ENCODE measurements at places on chromosomes 12 and 14. TPM values are rescaled to one million over a fixed set of nuclear protein-coding genes. Genes with fewer than 3 reads are reported as not detected.

Gene CCDC184
- total RNA-seq: 1.7 TPM

DNA sequence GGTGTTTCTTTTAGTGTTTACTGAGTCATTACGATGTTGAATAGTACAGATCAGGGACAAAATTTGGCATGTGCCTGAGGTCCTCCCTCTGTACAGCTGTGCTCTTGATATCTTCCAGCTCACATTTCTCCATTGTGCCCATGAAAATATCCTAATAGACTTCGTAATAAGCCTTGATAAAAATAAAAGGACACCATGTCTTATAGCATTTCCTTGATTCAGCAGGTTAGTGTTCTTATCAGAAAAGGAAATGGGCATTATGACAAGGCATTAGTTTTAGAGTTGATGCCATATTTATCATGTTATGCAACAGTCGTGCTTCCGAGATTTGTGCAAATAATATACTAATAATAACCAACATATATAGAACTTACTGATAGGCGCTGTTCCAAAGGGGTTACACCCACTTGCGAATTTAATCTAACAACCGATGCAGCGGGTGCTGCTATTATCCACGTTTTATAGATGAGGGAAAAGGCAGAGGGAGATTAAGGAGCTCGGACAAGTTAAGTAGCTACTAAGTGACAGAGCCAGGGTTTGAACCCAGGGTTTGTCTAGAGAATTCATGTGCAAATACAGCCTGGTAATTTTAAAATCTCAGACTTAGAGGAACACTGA, 15.1 kb upstream of the WNK1 start:
- no peak overlapping the region for H3K4me3 ChIP-seq
- peaks cover 10% of the 10 kb centered on the region for H3K4me1 ChIP-seq
- H3K27ac ChIP-seq: no peak overlapping the region
- H3K27me3 ChIP-seq: no peaks in the 10 kb centered on the region
- DNase-seq: no peak

DNA sequence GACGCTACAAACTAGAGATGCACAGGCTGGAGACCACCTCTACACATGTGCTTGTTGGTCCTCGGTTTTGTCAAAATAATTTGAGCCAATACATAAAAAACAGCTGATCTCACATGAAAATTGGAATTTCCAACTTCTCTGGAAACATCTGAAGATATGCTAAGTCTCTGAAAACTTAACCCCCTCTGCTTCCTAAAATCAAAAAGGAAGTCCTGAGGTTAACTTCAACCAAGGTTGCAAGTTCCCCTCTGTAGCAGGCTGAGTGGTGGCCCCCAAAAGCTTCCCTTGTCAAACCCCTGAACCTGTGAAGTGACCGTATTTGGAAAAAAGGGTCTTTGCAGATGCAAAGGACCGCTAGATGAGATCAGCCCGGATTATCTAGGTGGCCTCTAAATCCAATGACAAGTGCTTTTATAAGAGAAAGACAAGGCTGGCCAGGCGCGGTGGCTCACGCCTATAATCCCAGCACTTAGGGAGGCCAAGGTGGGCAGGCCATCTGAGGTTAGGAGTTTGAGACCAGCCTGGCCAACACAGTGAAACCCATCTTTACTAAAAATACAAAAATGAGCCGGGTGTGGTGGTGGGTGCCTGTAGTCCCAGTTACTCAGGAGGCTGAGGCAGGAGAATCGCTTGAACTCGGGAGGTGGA, 32.0 kb upstream of the VPS37B start:
- peaks cover 2% of the 10 kb centered on the region for H3K4me1 ChIP-seq
- H3K36me3 ChIP-seq: no peaks in the 10 kb centered on the region
- DNase-seq: no peak
- no peak overlapping the region for H3K4me3 ChIP-seq

- H3K36me3 ChIP-seq: no peaks in the 10 kb centered on the region
- no peak overlapping the region for H3K4me3 ChIP-seq
- H3K4me1 ChIP-seq: peaks cover 26% of the 10 kb centered on the region
These were observed 3.9 kb upstream of the TMTC2 start for GRCh38 chr12:82682851-82683261.

- no peak for DNase-seq
- H3K27ac ChIP-seq: no peak overlapping the region
- H3K4me3 ChIP-seq: no peak overlapping the region
- peaks cover 18% of the 10 kb centered on the region for H3K27me3 ChIP-seq
- no peaks in the 10 kb centered on the region for H3K4me1 ChIP-seq
These were observed 9.8 kb upstream of the SERPINA5 start for GRCh38 chr14:94571395-94571794.

GRCh38 chr14:96121660-96122395, 82.7 kb downstream of the C14orf132 start:
- H3K27me3 ChIP-seq: no peaks in the 10 kb centered on the region
- peaks cover 76% of the 10 kb centered on the region for H3K4me1 ChIP-seq
- no peak for DNase-seq

DNA sequence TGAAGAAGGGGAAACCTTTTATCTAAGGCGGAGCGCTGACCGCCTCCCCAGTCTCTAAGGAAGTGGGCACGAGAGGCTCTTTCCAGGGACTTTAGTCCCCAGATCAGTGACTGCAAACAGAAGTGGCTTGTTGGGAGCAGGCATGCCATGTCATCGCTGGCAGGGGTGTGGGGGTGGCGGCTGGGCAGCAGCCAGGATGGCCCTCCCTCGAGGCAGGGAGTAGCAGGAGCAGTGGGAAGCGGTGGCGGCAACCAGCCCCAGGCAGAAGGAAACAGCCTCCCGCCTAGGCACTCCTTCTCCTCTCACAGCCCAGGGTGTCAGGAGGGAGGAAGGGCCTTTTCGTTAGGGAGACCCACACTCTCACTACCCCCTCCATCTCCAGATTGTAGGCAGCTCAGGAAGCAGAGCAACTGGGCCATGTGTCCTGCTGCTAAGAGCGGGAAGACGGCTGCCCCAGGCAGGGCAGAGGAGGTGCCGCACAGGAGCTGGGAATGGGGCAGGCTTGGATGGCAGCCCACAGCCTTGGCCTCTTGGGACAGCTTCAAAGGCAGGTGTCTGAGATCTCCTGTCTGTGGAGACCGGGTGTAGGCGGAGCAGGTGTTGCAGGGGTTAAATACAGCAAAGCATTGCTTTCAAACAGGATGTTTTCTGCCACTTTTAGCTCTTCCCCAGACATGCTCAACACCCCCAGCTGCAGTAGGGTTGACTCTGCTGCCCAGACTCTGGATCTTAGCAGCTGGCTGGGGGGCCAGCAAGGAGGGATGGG, 21.8 kb downstream of the VDR start:
- no peak overlapping the region for H3K4me3 ChIP-seq
- H3K27ac ChIP-seq: no peak overlapping the region
- no peaks in the 10 kb centered on the region for H3K36me3 ChIP-seq
- DNase-seq: no peak
- peaks cover 5% of the 10 kb centered on the region for H3K4me1 ChIP-seq

DNA sequence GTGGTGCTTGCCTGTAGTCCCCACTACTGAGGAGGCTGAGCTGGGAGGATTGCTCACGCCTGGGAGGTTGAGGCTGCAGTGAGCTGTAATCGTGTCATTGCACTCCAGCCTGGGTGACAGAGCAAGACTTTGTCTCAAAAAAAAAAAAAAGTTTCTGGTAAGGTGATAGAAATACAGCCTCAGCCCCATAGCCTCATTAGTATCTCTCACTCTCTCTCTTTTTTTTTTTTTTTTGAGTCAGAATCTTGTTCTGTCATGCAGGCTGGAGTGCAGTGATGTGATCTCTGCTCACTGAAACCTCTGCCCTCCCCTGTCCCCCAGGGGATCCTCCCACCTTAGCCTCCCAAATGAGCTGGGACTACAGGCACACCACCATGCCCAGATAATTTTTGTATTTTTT, 19.2 kb downstream of the MTHFD1 start:
- peaks cover 4% of the 10 kb centered on the region for H3K4me1 ChIP-seq
- H3K27ac ChIP-seq: no peak overlapping the region
- peaks cover 24% of the 10 kb centered on the region for H3K36me3 ChIP-seq
- H3K27me3 ChIP-seq: no peaks in the 10 kb centered on the region

DNA sequence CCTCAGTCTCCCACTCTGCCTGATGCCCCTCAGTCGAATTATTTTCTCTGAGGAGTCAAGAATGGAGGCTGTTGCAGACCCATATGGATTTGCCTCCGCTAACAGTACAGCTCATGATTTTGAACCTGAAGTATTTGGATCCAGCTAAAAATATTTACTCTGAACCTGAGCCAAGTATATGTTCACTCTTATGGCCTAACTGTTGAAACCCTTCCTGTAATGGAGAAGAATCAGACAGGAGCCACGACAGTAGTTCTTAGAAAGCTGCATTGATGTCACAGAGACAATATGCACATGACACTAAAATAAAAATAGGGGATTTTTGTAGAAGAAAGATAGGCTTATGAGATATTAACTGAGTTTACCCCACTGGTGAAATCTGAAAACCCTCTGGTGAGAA, 1128.3 kb upstream of the FLRT2 start:
- H3K36me3 ChIP-seq: peaks cover 4% of the 10 kb centered on the region
- no peak for DNase-seq
- no peak overlapping the region for H3K27ac ChIP-seq
- no peak overlapping the region for H3K4me3 ChIP-seq

- peak overlapping the region; percentile 77 for H3K27ac ChIP-seq
- peaks cover 36% of the 10 kb centered on the region for H3K36me3 ChIP-seq
- H3K4me1 ChIP-seq: peaks cover 31% of the 10 kb centered on the region
- H3K27me3 ChIP-seq: no peaks in the 10 kb centered on the region
- DNase-seq: no peak
These were observed 42.7 kb downstream of the ATF7IP start for GRCh38 chr12:14408208-14408607.
